Right cardiac atrium (tissue), 5 donors: ENCODE measurements at places on chromosomes 3 and 15. TPM values are rescaled to one million over a fixed set of nuclear protein-coding genes. Genes with fewer than 3 reads are reported as not detected.

- no peak for DNase-seq
Measured at GRCh38 chr3:5576277-5577011, 388.9 kb downstream of the EDEM1 start.

DNA sequence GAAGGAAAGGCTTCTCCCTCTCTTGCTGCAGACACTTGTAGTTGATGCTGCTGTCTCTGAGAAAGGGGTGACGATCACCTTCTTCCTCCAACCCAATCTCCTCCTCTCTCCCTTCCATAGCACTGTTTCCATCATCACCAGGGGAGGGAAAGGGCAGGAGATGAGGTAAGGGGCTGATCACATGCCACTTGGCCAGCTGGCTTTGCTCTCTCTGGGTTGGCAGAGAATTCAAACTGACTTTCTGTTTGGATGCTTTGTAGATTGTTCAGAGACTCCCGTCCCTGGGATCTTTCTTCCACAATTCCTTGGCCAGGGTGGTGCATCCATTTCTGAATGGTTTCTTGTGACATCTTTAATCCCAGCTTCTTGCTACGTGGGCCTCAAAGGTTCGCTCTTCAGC, 43.2 kb upstream of the ZNF148 start:
- DNase-seq: no peak

Gene RARB
- 9.5 TPM for polyA plus RNA-seq

Gene P2RY1
- polyA plus RNA-seq: 1.1 TPM

GRCh38 chr3:164467007-164467406, 611.3 kb downstream of the SI start:
- DNase-seq: no peak

Gene ZIC4
- polyA plus RNA-seq: not detected

GRCh38 chr15:35720019-35720418, 174.1 kb upstream of the DPH6 start:
- DNase-seq: no peak

GRCh38 chr3:137047240-137047639, 89.5 kb downstream of the IL20RB start:
- no peak for DNase-seq

GRCh38 chr3:128559486-128560225, 66.7 kb upstream of the GATA2 start:
- peak; percentile 26 for DNase-seq

Gene CYP11A1
- polyA plus RNA-seq: 0.66 TPM

Gene CLDN18
- 0.84 TPM for polyA plus RNA-seq

Gene TGM5
- 0.02 TPM for polyA plus RNA-seq

GRCh38 chr3:117399311-117400078, 689.9 kb downstream of the TUSC7 start:
- no peak for DNase-seq

GRCh38 chr15:90819850-90820249, 48.5 kb upstream of the FURIN start:
- DNase-seq: no peak

Gene MOBP
- 0.05 TPM for polyA plus RNA-seq

Gene CADM2
- 4.3 TPM for polyA plus RNA-seq

Gene PLSCR2
- not detected for polyA plus RNA-seq

Gene GAP43
- polyA plus RNA-seq: 0.84 TPM

GRCh38 chr15:42313463-42313862, 40.2 kb upstream of the TMEM87A start:
- no peak for DNase-seq

Gene SKOR1
- 0.11 TPM for polyA plus RNA-seq

Gene POPDC2
- polyA plus RNA-seq: 504 TPM

GRCh38 chr3:155941354-155941753, 70.9 kb downstream of the GMPS start:
- no peak for DNase-seq

Gene OR5K2
- polyA plus RNA-seq: not detected

DNA sequence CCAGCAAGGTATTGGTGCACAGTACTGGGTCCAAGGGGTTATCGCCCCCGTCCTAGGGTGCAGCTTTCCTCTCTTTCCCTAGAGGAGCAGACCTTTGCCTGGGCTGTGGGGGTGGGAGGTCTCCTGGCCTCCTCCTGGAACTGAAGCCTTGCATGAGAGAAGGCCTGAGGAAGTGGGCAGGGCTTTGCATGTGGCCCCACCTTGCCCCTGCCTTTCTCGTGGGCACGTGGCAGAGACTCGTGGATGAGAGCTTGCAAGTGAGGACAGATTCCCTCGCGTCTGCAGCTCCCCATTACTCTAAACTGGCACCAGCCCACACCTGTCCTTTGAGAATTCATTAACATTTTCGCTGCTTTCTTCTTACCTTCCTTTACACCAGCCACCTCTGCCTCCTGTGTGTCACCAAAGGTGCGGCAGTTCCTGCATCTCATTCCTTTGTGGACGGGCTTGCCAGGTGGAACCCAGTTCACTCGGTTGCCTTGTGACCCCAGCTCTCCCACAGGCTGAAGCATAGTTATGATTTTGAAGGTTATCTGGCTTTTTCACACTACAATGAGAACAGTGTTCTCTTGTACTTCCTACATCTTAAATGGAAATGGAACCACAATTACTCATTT, 40.9 kb upstream of the NR2C2 start:
- DNase-seq: no peak

Gene SMAD6
- 31.6 TPM for polyA plus RNA-seq

DNA sequence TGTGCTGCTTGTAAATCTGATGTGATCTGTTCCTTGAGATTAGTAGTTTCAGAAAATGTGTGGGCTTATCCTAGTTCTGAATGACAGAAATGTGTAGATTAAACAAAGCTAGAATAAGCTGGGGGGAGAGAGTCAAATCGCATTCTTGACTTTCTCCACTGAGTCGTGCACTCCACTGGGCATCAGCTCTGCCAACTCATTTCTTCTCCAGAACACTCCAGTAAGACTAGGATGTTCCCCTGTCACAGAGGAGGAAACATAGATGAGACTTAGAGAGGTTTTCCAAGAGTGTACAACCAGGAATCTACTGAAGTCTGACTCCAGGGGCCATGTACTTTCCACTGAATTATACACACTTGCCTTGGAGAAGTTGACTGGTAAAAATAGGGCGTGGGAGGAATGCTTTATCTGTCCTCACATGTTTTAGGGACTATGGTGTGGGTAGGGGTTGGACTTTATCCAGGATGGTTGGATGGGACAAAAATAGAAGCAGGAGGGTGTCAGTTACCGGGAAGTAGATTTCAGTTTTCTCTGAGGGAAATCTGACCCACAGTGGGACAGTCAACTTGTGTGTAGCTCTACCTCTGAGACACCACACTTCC, 298.2 kb downstream of the UBE2E2 start:
- no peak for DNase-seq

- no peak for DNase-seq
Measured at GRCh38 chr3:78792212-78792611, 975.6 kb downstream of the ROBO1 start.

DNA sequence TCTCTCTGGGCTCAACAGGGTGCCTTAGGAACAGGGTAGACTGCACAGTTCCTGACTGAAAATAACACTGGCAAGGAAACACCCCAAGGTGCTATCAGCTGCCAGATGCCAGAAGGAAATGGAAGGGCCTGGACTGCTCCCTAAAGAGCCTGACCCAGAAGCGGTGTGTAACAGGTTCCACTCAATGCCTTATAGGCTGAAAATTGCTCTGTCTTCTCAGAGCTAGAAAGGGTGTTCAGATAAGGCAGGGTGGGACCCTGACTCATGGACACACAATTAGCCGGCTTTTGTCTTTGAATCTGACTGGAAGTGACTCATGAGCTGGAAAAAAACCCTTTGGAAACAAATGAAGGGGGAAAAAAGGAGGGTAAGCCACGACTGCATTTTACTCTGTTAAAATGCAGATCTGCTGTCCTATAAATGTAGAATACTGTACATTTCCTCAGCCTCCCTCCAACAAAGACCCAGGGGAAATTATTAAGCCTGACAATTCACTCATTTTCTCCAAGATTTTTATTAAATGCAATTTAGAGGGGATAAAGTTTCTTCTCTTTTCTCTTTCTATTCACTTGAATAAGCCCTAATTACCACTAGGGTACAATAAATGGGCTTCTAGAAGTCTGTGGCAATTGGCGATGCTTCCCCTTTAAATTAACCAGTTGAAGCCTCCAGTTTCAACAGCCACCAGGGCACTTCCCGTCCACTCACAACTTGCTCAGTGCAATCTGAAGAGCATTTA, 160.2 kb upstream of the TBL1XR1 start:
- no peak for DNase-seq

Gene DNAH1
- 2.6 TPM for polyA plus RNA-seq

Gene PLOD2
- 20.3 TPM for polyA plus RNA-seq

DNA sequence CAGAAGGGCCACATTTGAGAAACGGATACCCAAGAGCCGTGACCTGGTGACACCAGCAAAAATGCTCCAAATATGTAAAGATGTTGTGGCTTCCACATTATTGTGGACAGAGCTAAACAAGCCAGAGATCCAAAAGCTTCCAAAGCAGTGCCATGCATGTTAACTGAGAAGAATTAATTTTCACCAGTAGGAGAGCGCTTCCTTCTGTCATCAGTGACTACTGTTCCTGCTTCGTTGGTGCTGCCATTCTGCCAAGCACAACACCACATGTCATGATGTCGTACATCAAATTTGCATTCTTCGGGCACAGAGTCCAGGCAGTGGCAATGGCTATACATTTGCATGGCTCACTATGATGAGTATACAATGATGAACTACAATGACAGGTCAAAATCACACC, 19.1 kb upstream of the CHST2 start:
- no peak for DNase-seq

GRCh38 chr15:43104426-43104825, 1.4 kb downstream of the UBR1 start:
- no peak for DNase-seq

Gene LRRC49
- 44.7 TPM for polyA plus RNA-seq

GRCh38 chr15:73575636-73576247, 57.4 kb downstream of the NPTN start:
- DNase-seq: peak; percentile 38

Gene WNT7A
- not detected for polyA plus RNA-seq

DNA sequence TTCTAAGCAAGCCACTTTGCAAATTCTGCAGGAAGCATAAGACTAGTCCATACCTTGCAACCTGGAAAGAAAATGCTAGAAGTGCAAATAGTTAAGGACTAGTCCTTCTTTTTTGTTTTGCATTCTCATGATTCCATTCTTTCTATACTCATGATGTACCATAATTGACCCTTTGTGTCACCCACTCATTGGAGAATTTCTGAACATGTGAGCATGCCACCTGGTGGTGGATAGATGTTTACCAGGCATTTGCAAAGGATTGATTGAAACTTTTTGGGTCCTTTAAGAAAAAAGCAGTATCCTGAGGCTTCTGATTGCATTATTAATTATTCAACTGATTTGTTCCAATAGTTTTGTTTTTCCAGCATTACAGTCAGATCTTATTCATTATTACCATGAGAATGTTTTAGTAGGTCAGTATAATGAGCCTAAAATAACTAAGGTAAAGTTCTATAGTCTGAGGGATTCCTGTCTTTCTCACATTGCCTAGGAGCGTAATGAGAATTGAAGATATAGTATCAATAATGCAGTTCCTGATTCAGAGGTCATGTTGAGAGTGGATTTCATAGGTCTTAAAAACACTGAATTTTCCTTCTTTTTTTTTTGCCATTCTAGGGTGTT, 20.2 kb upstream of the DIPK2A start:
- DNase-seq: no peak

Gene SLC12A6
- polyA plus RNA-seq: 8.1 TPM

Gene STRIT1
- 0.14 TPM for polyA plus RNA-seq

DNA sequence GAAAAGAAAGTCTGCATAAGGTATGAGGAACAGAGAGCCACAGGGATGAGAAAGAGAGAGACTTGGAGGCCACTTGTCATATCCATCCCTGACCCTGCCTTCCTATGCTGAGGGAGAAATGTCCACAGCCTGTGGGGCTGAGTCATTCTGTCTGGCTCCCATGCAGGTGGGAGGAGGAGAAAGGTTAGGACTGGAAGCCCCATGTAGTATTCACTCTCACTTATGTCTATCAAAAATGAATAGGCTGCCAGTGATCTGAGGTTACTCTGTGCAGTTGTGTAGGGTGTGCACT, 71.3 kb downstream of the RAB11A start:
- no peak for DNase-seq

Gene TTC21A
- polyA plus RNA-seq: 2.0 TPM

GRCh38 chr3:160049038-160049437, 60.4 kb downstream of the IL12A start:
- DNase-seq: no peak

GRCh38 chr3:50423543-50423942, 64.2 kb upstream of the TMEM115 start:
- DNase-seq: no peak
